ENCODE measurements at places on chromosomes 5 and 9.

DNA sequence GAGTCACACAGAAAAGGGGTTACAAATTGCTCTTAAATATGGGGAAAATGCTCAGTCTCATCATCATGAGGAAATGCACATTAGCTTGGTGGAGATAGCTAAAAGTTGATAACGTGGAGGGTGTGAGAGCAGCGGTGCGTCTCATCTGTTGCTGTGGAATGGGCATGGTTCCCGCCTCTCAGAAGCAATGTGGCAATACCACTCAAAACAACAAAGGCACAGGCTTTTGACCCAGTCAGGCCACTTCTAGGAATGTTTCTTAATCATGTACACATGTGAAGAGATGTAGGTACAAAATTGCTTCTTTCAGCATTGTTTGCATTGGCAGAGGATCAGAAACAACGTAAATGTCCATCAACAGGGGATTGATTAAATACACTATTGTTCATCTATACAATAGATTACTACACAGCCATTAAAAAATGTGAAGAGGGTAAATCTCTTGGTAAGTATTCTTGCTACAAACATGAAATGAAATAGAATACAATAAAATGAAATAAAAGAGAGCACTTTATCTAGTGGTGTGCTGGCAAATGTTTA is 212.6 kb upstream of the MSX2 start:
- DNase-seq, result no peak

- DNase-seq, result no peak
These were observed at the start of gene ARSI for GRCh38 chr5:150302301-150303069. Gene ARSI, minus strand, starts transcription at chr5:150302905. Its CDS starts 532 bp downstream, at chr5:150302373.

GRCh38 chr9:130395810-130396435 is 48.8 kb upstream of the ASS1 start:
- no peak for DNase-seq

DNA sequence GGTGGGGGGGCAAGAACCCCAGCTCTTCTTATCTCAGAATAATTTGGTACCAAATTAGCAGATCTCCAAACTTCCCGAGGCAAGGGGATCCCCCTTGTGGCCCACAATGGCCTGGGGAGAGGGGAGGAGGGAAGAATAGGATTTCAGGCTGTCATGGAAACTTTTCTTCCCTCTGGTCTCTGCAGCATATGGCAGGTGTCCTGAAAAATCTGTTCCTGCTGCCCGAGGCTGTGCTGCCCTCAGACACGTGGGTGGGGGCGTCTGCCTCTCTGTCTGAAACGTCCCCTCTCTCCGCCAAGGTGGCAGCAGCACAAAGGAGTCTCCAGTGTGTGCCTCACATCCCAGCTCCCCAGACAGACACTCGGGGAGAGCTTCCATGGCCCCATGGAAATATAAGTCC is 34.0 kb downstream of the CCNJL start:
- no peak for DNase-seq

DNA sequence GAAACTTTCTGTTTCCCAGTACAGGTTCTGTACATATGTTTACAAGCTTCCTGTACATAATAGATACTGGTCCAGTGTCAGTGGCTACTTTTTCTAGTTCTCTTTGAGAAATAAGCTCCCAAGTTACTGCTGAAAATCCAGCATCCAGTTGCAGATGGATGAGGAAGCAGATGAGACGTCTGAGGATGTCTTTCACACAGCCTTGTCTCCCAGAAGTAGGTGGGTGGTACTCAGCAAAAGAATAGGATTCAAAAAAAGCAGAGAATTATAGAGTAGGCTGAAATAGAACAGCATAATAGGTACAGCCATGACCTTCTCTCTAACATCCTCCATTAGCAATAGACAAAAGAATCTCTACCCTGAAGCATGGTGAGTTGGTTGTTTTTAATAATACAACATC is 77.7 kb downstream of the BRINP1 start:
- no peak for DNase-seq

- no peak for DNase-seq
These were observed 63.3 kb upstream of the ZFAND5 start for GRCh38 chr9:72428329-72428728.

DNA sequence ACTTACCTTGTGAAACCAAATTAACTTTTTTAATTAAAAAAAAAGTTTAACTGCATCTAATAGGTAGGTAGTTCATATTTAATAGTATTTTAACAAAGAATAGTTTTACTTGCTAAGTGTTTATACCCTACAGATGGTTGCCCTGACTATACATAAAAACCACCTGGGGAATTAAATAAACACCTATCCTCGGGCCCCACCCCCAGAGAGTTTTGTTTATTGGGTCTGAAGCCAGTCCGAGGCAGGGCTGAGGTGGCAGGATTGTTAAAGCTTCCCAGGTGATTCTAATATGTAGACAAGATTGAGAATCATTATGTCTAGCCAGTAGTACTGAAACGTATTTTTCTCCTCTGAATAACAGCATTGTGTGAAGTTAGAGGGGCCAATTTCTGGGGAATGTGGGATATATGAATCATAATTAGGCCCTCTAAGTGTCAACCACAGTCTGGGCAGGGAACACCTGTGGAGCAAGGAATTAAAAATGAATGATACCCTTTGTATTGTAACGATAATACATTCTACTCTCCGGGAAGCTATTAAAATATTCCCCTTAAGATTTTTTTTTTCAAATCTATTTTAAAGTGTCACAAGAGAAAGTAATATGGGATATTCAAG is 5.6 kb upstream of the PAM start:
- no peak for DNase-seq

GRCh38 chr5:14347522-14347921 is 204.4 kb downstream of the TRIO start:
- no peak for DNase-seq

GRCh38 chr9:79741381-79741780 is 169.6 kb downstream of the TLE4 start:
- no peak for DNase-seq

DNA sequence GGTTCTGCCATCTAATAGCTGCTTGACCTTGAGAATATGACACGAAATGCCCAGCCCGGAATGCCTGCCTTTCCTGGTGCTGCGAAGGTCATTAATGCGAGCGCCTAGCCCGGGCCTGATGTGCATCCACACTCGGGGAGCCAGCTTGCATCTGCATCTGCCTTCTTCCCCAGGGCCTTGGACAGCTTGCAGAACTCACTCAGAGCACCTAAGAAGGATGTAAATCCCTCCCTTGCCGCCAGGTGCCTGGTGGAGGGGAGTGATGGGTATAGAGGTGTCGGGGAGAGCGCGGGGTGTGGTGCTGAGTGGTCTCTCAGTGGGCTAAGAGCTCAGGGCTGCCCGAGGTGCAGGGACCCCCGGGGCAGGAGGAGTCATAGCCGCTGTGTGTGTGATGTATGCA is 127.2 kb downstream of the MRPL36 start:
- DNase-seq, result no peak

DNA sequence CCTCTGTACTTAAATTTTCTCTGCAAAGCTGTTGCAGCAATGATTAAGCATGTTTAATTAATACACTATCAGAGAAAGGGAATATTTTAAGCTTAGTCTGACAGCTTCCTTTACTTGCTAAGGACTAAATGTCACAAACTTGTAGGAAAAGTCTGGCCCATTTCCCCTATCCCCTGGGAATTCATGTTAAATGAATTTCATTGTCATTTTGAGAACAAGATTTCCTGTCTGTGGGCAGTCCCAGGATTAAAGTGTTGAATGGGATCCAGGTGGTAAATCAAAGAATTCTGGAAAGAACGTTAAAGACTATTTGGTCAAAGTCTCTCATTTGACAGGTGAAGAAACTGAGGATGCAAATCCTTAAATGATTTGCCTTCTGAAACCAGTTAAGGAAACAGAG is 214.8 kb downstream of the MPDZ start:
- no peak for DNase-seq

DNA sequence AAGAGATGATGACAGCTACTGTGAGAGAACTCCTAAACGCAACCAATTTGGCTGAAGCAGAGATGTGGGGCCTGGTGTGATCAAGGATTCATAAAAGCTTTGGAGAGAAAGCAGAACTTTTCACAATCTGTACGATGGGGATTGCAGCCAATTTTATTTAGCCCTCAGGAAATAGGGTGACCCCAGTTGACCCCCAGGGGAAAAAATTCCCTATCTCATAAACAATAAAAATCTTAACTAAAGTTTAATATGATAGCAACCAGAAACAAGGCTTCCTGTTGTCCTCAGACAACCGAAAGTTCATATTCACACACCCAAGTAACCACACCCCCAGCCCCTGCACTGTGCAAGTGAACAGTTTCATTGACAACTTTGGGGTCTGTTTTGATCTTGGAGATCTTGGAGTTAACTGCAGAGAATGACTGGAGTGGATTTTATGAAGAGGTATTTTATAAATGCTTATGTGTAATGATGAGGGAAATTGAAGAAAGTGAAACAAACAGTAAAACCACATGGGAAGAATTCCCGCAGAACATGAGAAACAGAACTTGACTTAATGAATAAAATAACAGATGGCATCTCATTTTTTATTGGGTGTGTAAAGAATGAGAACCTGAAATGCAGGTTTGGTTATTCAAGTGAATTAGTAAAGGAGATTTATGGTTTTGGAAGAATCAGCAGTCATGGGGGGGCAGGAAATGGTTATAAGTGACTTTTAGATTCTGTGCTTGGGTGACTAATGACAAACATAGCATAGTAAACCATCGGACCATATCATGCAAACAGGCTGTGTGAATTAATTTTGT is 94.5 kb downstream of the PDE4D start:
- peak; percentile 17 for DNase-seq

- no peak for DNase-seq
These were observed 19.5 kb downstream of the RAPGEF1 start for GRCh38 chr9:131720330-131720729.

Measured in T-helper 2 cell (primary cell).